IMR-90 (cell line): ENCODE measurements at places on chromosomes 12 and 14. TPM values are rescaled to one million over a fixed set of nuclear protein-coding genes. Genes with fewer than 3 reads are reported as not detected.

DNA sequence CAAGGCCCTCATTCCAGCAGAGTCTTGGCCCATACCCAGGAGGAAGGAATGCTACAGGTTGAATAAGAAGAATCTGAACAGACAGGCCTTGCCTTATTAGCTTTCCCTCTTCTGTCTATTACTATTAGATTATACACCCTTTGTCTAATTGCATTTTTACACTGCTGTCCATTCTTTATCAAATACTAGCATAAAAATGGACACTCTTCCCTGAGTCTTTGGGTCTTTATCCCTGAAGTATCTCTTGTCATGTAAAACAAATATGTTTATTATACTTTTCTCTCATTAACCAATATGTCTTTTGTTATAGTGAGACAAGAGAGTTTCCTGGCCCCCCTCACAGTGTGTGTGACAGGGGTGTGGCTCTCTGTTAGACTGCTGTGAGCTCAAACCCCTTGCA lies 897.4 kb upstream of the SEL1L start:
- DNase-seq = no peak

GRCh38 chr14:66330916-66331315 lies 155.3 kb upstream of the CCDC196 start:
- DNase-seq = no peak

GRCh38 chr12:76288218-76288617 lies 60.0 kb downstream of the BBS10 start:
- DNase-seq = no peak

The FSCB gene
- total RNA-seq = under 0.01 TPM in 1 of 2 replicates, not detected in the other
